ENCODE measurements at places on chromosomes 11 and 22.
A peak's percentile ranks its signal among the peaks of the same experiment; 100 is the strongest.

GRCh38 chr11:35237860-35238715 lies 99.1 kb downstream of the CD44 start:
- DNase-seq = peak; percentile 40

- no peak for DNase-seq
Observed at GRCh38 chr11:108019870-108020540, 11.3 kb downstream of the CUL5 start.

DNA sequence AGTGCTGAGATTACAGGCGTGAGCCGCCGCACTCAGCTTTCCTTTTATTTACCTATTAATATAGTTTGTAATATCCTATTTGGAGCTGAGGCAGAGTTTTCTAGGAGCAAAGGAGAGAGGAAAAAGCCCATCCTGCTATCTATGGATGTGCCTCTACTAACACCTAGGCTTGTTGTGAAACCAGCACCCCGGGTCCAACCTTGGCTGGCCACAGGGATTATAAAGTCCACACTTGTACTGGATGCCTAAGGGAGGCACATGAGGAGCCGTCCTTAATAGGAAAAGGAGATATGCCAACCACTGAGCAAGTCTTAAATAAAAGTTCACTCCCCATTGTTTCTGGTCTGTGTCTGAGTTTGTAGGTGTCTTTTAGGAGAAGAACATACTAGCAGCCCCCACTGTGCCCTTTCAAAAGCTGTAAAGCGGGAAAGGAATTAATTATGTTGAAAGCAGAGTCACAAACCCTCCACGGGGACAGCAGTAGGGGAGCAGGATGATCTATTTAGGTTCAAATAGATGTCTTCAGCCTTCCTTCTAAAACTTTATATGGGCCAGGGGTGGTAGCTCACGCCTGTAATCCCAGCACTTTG lies 29.3 kb downstream of the RRP7A start:
- DNase-seq = no peak

GRCh38 chr11:19970944-19971343 lies 189.3 kb downstream of the DBX1 start:
- DNase-seq = no peak

GRCh38 chr11:15941206-15941770 lies 415.1 kb downstream of the SOX6 start:
- no peak for DNase-seq

DNA sequence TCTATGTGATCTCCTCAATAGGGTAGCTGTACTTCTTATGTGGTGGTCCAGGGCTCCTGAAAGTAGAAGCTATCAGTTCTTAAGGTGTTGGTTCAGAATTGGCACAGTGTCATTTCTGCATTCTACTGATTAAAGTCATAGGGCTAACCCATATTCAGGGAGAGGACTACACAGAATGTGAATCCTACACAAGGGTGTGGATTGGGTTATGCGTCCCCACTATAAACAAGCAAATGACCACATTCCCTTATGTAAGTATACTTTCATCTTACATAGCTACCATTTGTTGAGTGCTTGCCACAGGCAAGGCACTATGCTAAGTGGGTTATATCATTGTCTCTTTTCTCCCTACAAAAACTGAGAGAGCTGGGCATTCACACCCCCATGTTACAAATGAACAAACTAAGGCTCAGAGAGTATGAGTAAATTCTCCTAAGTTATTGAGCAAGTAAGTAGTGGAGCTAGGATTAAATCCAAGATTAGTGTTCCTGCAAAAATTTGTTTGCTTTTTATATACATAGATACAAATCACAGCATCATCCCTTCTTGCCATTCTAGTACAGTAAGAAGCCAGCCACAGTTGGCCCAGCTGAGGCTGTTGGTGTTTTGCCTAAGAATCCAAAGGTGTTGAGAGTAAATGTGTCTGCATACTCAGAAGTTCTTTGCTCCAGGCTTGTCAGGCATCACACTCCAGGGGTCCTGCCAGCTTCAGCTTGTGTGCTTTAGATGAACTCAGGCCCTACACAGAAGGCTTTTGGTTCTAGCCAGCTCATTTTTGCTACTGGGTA lies 157.8 kb downstream of the KIF18A start:
- no peak for DNase-seq

DNA sequence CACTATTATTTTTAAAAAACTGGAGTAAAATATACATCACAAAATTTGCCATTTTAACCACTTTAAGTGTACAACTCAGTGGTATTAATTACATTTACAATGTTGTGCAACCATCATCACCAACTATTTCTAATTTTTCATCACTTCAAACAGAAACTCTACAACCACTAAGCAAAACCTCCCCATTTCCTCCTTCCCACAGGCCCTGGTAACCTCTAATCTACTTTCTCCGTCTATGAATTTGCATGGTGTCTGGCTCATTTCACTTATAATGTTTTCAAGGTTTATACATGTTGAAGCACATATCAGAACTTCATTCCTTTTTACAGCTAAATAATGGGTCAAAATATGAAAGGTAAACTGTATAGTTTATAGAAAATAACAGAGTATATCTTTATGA lies 24.4 kb downstream of the DDI1 start:
- no peak for DNase-seq

- no peak for DNase-seq
Observed at GRCh38 chr22:44587737-44588310, 89.8 kb upstream of the RTL6 start.

DNA sequence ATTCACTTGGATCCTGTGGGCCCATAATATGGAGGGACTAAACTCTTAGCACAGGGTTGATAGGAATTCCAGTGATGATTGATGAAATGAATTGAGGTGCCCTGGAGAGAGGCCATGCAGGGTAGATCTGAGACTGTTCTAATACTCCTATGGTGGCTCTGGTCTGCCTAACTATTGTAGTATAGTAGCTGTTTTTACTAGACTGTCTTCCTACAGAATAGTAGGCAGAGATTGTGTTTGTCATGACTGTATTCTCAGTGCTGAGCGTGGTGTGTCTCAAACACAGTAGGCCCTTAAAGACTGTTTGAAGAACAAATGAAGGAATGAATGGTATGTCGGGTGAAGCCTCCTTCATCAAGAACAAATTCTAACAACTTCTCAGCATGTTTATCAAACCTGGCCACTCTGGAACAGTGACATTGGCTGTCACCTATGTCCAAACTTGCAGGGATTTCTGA lies 107.0 kb upstream of the SESN3 start:
- no peak for DNase-seq

DNA sequence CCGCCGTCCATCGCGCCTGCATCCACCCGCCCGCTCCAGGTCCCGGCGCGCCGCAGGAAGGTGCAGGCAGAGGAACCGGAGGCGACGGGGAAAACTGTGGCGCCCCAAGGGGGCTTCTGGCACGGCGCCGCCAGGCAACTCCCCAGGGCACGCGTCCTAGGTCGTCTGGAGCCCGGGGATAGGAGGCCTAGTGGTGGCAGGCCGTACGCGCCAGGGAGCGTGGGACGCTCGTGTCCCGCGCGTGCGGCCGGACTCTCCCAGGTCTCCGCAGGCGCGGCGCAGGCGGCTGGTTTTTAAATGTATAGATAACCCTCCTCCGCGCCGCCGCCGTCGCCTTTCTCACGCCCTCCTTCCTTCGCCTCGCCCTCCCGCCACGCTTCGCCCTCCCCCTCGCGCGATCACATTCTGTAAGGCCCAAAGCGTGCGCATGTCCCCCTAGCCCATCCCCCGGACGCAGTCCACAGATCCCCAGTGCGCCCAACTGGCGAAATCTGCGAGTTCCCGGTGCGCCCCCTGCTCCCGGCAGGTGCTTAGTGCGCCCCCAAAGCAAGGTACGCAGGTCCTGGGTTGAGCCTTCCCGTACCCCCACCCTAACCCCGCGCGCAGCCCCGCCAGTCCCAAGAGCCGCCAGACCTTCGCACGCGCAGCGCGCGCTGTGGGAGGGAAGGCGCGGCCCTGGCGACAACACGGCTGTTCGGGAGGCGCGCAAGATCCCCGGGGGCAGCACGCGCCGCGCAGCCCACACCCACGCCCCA lies at the start of gene ASCL2:
Gene ASCL2, minus strand, starts transcription at position 267 of the 755 bp plus-strand sequence. Its CDS starts 256 bp downstream, at position 11.
- DNase-seq = no peak

- DNase-seq = no peak
Observed at GRCh38 chr22:29190051-29190450, 15.6 kb upstream of the EMID1 start.

DNA sequence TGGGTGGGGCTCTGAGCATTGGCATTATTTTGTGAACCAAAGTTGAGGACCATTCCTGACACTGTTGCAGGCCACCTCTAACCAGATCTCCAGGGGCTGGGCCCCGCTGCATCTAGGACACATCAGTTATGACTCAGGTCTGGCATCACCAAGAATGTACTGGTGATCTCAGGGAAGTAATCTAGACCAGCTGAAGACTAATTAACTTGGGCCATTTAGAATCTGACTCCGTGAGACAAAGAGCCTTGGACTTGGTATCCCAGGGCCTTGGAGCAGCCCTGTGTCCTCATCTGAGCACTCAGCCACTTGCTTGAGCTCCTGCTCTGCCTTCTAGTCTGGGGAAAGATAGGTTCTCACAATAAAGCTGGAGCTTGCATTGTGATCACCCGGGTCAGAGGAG lies 200.6 kb downstream of the KIRREL3 start:
- no peak for DNase-seq

DNA sequence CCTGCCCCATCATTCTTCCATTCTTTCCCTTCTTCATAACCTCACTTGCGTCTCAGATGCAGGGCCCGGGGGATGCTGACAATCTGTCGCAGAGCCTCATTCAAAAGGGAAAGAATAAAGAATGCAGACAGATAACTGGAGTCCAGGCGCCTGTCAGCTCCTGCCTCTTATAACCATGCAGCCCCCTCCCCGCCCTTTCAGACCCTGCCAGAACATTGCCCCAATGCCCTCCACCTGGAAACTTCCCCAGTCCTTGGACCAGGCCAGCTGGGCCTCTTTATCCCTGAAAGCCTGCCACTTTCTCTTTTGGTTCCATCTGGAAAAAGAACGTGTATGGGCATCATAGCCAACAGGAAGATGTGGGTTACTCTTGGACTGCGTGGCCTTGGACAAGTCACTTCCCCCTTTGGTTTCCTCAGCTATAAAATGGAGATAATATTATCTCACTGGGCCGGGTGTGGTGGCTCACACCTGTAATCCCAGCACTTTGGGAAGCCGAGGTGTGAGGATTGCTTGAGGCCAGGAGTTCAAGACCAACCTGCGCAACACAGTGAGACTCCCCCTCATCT lies 2.1 kb upstream of the TCF20 start:
- DNase-seq = no peak

GRCh38 chr11:116244439-116244838 lies 528.3 kb downstream of the BUD13 start:
- no peak for DNase-seq

DNA sequence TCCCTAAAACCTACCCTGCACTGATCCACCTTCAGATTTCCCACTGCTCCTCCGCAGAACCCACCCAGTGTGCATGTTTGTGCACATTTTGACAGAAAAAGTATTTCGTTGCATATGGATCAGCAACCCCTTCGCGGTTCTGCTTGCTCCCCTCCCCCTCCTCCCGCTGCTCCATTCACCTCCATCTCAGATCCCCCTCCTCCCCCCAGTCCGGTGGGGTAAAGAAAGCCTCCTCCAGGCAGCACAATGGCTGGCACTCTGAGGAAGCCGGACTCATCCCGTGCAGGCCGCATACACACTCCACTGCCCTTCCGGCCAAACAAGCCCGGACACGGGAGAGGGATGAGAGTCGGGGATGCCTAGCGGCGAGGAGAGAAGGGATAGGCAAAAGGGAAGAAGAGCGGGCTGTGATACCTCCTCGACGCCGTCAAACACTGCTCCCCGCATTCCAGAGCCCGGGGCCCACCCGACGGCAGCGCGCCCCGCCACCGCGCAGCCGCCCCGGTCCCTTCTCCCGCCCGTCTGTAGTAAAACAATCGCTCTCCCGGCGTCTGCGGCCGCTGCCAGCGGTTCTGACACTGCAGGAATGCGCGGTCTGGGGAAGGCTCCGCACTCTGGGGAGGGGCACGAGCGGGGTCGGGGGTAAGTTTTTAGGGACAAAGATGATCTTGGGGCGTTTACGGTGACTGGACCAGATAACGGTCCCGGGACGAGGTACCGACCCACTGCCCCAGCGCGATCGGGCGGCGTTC lies 915 bp downstream of the FEZ1 start:
- no peak for DNase-seq

DNA sequence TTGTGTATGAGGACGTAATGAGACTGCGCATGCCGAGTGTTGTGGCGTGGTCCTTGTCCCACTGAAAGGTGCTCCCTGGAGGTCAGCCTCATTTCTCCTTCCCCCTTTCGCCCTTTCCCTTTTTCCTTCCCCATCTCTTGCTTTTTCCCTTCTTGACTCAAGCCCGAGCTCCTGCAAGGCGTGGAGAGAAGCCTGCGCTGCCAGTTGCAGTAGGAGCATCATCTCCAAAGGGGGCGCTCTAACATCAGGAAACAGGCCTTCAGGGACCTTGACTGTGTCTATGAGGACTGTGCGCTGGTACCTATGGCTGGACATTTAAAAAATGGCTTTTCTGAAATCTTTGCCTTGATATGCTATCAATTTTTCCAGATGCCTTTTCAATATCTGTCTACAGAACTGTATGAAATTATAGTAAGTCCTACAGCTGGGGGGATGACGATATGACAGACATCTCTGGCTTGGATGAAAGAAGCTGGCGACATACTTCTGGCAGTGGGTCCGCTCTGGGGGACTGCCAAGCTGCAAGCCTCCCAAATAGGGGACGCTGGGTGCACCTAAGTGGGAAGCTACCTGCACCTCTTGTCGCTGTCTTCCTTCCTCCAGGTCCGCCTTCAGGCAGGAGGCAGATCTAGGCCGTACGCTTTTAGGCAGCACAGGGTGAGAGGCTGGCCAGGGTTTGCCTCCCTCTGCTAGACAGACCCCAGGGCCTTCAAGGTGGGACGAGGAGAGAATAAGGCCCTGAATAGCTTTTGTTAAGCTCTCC lies 96.5 kb downstream of the NXPE2 start:
- no peak for DNase-seq

- no peak for DNase-seq
Observed at GRCh38 chr22:23177197-23177596, 3.1 kb upstream of the BCR start.

DNA sequence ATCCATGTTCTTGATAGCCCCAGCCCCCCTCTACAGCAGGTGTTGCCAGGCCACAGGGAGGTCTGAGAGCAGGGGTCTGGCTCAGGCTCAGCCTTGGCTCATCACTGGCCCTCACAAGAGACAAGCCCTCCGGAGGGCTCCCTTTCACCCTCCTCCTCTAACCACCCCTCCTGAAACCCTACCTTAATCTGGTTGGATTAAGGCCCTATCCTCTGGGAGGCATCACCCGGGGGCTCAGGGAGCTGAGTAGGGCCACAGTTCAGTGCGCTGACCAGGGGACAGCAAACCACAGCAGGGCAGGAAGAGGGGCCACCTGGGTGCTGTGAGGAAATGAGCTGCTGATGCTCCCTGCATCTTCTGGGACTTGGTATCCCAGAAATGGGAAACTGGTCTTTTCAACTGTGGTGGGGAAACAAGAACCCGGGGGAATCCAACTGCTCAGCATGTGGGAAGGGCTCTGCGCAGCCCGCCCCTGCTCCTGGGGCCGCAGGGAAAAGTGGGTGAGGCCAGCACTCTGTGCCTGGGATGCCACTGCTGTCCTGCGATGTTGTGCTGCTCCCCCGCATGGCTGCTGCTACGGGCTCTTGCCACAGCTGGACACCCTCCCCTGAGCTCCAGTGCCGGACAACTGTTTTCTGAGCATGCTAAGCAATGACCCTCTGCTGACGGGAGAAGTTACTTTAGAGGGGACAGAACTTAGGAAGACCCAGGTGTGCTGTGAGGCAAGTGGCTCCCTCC lies 17.5 kb downstream of the ADORA2A start:
- no peak for DNase-seq

- no peak for DNase-seq
Observed at GRCh38 chr11:33543823-33544222, 156.8 kb downstream of the C11orf91 start.

GRCh38 chr22:50002791-50003190 lies 9.8 kb downstream of the IL17REL start:
- DNase-seq = no peak

Measured in activated CD4-positive, CD25-positive, alpha-beta regulatory T cell treated with anti-CD3 and anti-CD28 coated beads, Interleukin-2, amount 50 U/mL, for 16 hours (primary cell).